ENCODE measurements at places on chromosomes 12 and 14.

- DNase-seq: no peak
These were observed 73.8 kb downstream of the DRAM1 start for GRCh38 chr12:101951002-101951670.

GRCh38 chr14:23008831-23009230 is 1.1 kb downstream of the C14orf93 start:
- peak; percentile 48 for DNase-seq

DNA sequence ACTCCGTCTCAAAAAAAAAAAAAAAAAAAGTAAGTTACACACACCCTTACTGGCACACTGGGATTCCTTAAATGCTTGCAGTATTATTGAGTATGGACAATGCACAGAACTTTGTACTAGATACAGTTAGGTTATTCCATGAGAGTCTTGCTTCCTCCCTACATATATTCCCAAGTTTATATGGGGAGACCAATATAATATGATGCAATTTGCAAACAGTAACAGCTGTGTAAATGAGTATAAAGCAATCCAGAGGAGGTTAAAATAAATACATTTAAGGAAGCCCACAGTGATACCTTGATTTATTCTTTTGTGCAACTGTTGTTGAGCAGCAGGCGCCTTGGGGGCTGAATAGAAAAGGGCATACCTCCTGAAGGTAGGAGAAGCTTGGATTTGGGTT is 26.6 kb downstream of the RASSF3 start:
- no peak for DNase-seq

- DNase-seq: no peak
These were observed 11.6 kb upstream of the OR4L1 start for GRCh38 chr14:20048202-20048601.

DNA sequence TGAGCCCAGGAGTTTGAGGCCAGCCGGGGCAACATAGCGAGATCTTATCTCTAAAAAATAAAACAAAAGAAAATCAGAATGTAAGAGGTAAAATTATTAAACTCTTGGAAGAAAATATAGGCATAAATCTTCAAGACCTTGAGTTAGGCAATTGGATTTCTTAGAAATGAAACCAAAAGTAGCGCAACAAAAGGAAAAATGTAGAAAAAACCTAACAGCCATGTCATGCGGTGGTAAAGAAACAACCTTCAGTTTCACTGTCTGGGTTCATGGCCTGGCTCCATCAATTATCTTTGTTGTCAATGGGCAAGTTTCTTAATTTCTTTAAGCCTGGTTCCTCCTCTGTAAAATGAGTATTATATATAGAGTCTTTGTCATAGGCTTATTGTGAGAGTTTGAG is 5.6 kb upstream of the GCH1 start:
- DNase-seq: no peak

- DNase-seq: no peak
These were observed 330.2 kb downstream of the DPF3 start for GRCh38 chr14:72563676-72564075.

DNA sequence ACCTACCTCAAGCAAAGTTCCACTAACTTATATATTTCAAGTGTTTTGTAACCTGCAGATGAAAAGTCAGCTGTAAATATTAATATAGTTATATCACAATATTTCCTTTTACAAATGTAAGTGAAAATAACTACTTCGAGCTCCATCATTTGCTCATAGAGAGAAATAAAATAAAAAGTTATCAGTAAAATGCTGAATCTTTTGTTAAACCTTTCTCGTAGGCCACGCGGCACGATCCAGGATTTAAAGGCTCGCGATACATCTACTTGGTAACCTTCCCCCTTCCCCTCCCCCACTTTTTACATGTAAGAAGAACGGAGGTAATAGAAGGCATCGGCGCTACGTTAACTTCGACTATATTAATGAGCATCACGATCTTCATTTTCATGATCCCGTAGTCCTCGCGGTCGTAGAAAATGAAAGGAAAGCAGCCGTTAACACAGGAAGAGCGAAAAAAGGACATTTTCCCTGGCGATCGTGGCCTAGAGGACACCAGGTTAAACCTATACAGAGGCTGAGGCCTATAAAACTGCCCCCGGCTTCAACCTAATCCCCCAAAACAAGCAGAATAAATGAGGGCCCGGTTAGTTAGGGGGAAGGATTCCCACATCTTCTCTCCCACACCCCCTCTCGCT is 508 bp downstream of the HNRNPC start:
- no peak for DNase-seq

DNA sequence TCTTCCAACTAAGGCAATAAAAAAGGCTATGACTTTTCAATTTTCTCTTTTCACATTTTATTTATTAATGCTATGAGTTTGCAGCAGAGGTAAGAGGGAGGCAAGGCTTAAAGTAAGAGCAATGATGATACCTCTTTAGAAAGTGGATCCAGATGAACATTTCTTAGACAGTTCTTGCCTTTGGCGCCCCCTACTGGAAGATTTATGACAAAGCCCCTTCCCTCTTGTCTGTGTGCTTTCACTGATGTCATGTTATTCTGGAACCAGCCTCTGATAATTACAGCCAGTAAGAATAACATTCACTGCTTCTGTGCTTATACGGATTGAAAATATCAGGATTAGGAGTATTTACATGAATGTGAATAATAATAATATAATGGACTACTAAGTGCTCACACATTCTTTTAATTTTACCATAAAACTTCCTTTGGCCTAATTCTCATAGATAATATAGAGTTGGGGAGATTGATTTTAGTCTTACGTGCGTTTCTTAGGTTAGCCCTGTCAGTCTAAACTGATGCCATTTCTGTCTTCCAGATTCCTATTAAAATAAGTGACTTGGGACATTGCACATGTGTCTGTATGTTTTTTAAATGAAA is 1929.9 kb upstream of the SEL1L start:
- DNase-seq: peak; percentile 10

GRCh38 chr14:34251662-34252061 is 210.4 kb downstream of the SPTSSA start:
- DNase-seq: no peak

GRCh38 chr12:40980427-40980961 is 207.6 kb upstream of the PDZRN4 start:
- DNase-seq: no peak

DNA sequence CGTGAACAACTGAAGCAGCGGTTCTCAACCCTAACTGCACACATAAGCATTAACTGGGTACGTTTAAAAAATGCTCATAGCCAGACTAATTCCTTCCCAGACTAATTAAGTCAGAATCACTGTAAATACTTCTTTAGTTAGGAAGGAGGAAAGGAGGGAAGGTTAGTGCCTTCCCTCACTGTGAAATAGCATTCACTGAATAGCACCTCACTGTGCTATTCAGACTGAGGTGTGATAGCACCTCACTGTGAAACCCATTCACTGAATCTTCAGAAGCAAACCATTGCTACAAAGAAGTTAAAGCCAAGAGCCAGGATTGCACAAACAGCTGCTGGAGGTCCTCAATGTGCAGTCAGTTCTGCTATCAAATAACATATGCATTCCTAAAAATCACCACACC is 58.8 kb downstream of the RTN1 start:
- no peak for DNase-seq

- DNase-seq: no peak
These were observed 110.3 kb downstream of the HMGA2 start for GRCh38 chr12:65934480-65935115.

DNA sequence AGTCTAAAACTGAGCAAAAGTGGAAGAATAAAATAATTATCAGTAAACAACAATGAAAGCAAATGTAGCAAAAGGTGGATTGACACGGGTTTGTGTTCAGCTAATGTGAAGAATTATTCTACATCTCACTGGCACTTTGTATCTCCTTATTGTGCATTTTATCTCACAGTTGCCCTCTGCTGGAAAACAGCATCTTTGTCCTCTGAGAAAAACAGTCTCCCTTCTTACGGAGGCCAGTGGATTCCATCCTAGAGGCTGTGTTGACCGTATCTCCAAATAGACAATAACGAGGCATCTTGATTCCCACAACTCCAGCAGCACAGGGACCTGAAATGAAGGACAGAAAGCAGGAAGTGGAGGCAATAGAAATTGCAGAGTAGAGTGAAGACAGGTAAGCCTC is 51.3 kb upstream of the PLBD1 start:
- DNase-seq: no peak

GRCh38 chr12:40216516-40217288 is 8.1 kb upstream of the LRRK2 start:
- DNase-seq: no peak

GRCh38 chr12:57718641-57719528 is 19.7 kb downstream of the AGAP2 start:
- no peak for DNase-seq

- DNase-seq: no peak
These were observed 406.3 kb downstream of the RPL10L start for GRCh38 chr14:46245276-46245675.

GRCh38 chr12:50110127-50110761 is 1.8 kb upstream of the COX14 start:
- DNase-seq: no peak

DNA sequence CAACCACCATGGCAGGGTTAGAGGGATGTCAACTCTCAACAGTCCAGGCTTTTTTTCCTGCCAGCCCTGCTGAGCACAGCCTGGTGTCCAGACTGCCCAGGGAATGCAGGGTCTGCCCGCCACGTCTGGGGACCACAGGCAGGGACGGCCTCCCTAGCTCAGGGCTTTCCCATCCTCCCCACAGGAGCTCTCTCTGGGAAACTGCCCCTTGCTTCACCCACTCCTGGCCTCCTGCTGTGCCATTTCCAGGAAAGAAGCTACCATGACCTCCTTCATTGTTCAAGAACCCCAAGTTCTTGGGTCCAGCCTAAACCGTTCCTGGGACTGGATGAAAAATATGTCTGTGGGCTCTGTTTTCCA is 4.8 kb downstream of the SCNN1A start:
- no peak for DNase-seq

DNA sequence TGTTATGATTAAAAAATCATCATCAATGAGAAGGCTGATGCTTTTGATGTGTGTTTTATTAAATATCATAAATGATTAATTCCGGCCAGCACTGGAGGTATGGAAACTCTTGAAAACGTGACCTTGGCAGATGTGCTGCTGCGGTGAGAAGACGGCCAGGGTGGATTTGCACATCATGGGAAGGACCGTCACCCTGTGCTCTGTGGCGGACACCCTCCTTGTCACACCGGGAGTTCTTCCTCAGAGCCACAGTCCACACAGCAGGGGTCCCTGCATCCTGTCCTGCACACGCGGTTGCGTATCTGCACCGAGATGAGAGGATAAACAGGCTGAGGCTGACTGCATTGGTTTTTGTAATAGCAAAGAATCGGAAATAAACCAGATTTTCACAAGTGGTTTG is 33.5 kb downstream of the FZD10 start:
- DNase-seq: no peak

DNA sequence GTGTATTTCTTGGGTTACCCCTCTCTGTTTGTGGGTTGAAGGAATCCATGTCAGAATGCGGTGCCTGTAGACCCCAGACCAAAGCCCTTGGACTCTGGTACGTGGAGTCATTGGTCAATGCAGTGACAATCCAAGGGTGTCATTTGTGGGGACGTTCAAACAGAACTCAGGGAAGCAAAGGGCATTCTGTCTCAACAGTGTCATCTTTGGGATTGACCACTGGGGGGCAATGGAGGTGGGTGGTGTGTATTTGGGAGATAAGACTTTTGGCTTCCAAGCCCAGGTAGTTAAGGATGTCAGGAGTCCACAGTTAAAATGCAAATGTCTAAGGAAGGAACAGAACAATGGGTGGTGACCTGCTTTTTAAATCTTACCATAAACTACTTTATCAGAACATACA is 54.6 kb upstream of the CCDC175 start:
- no peak for DNase-seq

DNA sequence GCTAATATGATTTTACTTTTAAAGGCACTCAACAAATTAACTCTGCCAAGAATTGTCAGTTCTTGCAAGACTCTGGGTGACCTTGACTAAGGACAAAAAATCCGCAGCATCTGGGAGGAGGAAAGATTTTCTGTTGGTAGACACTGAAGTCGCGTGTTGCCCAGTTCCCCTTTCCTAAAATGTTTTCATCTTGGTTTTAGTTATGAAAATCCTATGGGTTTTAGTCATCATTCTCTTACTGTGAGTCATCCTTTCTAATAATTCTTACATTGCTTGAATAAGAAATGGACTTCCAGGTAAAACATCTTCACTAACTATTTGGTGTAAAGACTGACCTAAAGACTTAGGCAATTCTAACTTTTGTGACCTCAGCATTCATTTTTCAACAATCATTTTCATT is 9.1 kb downstream of the GSG1 start:
- DNase-seq: no peak

Data from NCI-H2081 treated with DMSO at 0.1 percent for 48 hours (cell line).